ENCODE measurements at places on chromosomes 3 and 15.

GRCh38 chr3:99674086-99674789, 35.8 kb downstream of the COL8A1 start:
- no peak for DNase-seq

DNA sequence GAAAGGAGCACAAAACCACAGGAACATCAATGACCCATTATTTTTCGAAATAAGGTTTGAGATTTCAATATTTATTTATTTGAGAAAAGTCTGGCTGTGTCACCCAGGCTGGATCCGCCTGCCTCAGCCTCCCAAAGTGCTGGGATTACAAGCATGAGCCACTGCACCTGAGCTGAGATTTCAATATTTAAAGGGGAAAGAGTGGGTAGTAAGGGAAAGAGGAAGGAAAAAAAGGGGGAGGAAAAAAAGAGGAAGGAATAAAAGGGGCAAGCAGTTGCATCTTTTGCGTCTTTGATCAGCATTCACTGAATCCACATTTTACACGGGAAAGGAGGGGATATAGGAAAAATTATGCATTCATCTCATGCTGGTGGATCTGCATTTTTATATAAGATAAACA, 47.4 kb downstream of the ERICH6 start:
- DNase-seq = no peak

DNA sequence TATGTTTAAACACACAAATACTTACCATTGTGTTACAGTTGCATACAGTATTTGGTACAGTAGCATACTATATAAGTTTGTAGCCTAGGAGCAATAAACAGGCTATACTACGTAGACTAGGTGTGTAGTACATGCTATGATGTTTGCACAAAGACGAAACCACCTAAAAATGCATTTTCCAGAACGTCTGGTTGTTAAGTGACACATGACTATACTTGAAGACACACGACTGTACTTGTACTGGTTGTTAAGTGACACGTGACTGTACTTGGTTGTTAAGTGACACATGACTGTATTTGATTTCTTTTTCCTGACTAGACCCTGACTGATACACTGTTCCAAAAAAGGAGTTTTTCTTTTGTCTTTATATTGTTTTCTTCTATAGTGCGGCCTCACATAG, 34.1 kb downstream of the RAB8B start:
- DNase-seq = no peak

DNA sequence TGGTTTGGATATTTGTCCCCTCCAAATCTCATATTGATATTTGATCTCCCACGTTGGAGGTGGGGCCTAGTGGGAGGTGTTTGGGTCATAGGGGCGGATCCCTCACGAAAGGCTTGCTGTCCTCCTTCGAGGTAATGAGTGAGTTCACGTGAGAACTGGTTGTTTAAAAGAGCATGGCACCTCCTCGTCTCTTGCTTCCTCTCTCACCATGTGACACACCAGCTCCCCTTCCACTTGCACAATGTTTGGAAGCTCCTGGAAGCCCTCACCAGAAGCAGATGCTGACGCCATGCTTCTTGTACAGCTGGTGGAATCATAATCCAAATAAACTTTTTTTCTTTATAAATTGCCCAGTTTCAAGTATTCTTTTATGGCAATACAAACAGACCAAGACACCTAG, 38.6 kb downstream of the RFTN1 start:
- no peak for DNase-seq

GRCh38 chr15:59594493-59594942, 17.1 kb upstream of the GCNT3 start:
- no peak for DNase-seq

GRCh38 chr3:143594206-143594605, 254.1 kb downstream of the SLC9A9 start:
- no peak for DNase-seq

DNA sequence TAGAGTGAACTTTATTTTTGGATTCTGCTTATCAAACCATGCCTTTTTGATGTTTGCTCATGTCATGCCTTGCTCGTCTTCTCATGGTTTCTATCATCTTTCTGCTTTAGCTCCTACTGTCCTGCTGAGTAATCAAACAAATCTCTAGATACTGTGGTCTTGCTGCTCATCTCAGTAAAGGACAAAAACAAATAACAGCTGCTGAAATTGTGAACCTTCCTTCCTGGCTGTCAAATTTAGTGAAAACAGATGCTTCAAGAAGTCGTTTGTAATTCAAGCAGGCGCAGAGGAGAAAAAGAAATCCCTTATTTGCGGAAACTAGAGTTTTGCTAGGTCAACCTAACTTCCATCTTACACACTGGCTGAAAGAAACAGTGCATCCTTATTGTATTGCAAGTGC, 616.1 kb upstream of the ALCAM start:
- no peak for DNase-seq

DNA sequence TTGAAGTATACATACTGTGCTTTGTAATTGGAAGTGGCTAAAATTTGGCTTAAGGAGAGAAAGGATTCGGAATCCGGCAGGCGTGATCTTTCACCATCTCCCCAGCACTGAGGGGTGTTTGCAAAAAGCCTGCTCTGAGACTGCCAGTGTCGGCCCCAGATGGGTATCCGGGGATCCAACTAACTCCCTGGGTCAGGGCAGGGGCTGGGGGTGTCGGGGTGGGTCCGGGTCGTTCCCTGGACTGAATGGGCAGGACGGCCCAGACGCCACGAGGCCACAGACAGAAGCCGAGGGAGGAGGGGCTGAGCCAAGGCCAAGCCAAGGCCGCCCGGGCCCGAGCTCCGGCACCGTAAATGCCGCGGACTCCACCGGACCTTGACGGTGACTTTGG, 349 bp downstream of the PPIB start:
- no peak for DNase-seq

- no peak for DNase-seq
Observed at GRCh38 chr15:57403566-57404325, 27.4 kb downstream of the CGNL1 start.

GRCh38 chr3:147760941-147761340, 351.8 kb downstream of the ZIC1 start:
- no peak for DNase-seq

DNA sequence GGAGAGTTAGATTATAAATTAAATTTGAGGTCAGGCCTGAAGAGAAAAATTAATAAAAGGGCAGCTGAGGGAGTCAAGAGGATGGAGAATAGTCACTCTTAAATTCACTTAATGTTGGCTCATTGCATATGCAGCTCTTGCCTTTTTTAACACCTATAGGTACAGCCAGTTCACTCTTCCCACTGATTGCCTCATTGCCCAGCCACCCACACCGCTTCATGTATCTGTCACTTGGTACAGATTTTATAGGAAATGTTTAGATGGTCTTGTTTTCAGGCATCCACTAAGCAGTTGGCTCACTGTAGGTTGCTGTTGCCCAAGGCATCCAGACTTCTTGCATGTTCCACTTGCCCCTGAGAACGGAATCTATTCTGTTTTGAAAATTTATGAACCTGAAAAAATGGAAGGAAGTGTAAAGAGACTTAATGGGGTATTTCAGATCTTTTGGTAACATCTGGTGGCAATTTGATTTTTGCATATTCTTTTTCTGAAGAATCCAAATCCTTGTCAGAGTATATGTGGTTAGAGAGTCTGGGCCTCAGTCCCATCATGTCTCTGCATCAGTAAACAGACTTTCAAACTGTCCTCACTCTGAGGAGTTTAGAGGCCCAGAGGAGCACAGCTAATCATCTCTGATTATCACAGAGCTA, 151.9 kb downstream of the RBPMS2 start:
- DNase-seq = no peak

DNA sequence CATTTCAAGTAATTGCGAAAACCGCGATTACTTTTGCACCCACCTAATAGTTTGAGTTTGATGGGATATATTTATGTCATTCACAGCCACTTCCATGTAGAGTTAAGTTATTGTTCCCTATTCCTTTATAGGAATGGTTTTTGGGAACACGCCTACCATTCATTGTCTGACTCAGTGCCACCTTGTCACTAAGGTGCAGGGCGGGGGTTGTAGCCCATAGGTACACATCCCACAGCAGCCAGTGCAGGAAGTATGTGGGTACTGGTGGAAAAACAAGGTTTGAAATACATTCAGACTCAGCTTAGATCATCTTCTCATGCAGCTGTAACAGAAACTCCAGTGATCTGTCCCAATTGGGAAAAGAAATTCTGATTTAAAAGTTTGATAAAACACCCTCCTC, 48.2 kb upstream of the CFAP161 start:
- DNase-seq = no peak

- no peak for DNase-seq
Observed at GRCh38 chr15:41634072-41634626, 26.1 kb upstream of the MGA start.

DNA sequence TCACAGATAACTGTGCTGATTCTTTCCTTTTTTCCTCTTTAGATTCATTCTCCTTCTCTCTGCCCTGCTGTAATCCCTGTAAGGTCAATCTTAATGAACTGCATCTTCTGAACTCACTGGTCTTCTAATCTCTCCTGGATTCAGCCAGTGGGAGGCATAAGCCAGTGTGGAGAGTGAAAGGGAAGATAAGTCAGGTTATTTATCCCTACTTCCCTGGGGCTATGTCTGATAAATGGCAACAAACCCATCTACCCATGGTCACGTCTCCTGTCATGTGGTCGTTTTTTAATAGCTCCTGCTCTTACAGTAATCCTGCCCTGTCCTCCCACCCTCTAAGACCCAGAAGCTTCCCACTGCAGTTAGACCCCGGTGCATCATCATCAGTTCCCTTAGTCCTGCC, 199.6 kb upstream of the NAALADL2 start:
- no peak for DNase-seq

DNA sequence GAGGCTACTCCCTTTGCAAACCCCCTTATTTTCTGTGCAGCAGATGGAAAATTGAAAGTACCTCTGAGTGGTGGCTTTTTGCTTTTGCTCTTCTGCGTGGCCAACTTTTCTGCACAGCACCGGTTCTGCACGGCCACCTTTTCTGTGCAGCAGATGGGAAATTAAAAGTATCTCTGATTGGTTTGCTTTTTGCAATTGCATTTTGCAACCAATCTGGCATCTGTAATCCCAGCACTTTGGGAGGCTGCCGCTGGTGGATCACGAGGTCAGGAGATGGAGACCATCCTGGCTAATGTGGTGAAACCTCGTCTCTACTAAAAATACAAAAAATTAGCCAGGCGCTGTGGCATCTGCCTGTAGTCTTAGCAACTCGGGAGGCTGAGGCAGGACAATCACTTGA, 79.5 kb upstream of the CHMP2B start:
- no peak for DNase-seq

DNA sequence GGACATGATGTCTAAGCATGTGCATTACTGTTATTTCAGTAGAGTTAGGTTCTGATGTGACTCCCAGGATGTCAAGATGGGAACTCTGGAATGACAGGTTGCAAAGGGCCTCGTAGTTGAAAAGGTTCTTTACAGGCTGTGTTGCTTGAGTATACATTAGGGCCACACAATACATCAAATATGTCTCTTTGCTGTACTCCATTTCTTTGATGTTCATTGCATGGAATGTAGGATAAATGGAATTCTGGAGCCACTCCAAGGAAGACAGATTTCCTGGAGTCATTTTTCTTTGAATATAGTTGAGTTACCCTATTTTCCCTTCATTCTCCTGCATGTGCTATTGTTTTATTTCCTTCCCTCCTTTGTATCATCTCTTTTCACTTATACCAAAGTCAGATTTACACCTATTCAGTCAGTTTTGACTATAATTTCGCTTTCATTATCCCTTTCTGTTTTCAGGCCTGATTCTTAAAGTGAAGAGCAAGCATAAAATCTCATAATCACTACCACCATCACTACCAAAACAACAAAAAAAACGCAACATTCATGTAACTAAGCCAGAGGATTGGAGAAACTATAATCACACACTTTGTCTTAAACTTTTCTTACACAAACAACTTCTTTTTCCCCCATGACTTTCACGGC, 61.2 kb upstream of the PTX3 start:
- DNase-seq = no peak

GRCh38 chr3:58606693-58607092, 29.5 kb upstream of the FAM107A start:
- no peak for DNase-seq

GRCh38 chr3:42735019-42735418, 32.4 kb upstream of the HHATL start:
- DNase-seq = no peak

- no peak for DNase-seq
Observed at GRCh38 chr3:122694966-122695365, 14.3 kb downstream of the PARP14 start.

GRCh38 chr15:70415398-70415797, 317.7 kb upstream of the TLE3 start:
- DNase-seq = no peak

GRCh38 chr3:123723522-123724168, 138.8 kb upstream of the HACD2 start:
- DNase-seq = peak; percentile 70

- DNase-seq = no peak
Observed at GRCh38 chr3:97389936-97390335, 374.6 kb upstream of the ARL6 start.

GRCh38 chr3:108430540-108430939, 79.9 kb downstream of the MYH15 start:
- DNase-seq = no peak

- DNase-seq = no peak
Observed at GRCh38 chr15:77834276-77834990, 201.7 kb upstream of the LINGO1 start.

DNA sequence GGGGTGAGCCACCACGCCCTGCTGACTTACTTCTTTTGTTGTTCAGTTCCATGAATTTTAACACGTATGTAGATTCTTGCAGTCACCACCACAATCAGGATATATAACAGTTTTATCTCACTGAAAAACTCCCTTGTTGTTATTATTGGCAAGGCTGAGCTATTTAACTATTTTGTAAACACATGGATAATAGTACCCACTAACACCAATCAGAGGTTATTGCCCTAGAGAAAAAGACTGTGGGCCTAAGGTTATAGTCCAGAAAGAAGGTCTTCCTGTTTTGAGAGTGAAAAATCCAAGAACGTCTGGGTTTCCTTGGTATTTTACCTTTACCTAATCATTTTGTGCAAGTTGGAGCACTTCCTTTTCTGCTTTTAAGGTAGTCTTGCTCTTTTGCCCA, 9.5 kb downstream of the ZWILCH start:
- no peak for DNase-seq

- no peak for DNase-seq
Observed at GRCh38 chr3:197906850-197907187, 43.2 kb upstream of the RPL35A start.

DNA sequence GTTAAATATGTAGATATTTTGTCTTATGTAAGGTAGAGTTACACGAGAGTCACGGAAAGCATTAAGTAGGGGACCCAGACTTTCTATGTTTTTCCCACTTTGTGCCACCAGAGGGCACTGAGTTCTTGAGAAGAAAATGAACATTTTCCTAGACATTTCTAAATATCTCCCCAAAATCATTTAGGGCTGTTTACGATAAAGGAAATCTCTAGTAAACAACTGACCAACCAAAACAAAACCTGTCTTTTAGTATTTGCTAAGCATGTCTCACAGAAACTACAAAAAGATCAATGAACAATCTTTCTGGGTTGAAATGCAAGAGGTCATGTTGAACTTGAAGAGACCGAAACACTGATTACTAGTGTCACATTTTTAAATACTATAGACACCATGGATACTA, 16.1 kb downstream of the POU1F1 start:
- DNase-seq = peak; percentile 63

DNA sequence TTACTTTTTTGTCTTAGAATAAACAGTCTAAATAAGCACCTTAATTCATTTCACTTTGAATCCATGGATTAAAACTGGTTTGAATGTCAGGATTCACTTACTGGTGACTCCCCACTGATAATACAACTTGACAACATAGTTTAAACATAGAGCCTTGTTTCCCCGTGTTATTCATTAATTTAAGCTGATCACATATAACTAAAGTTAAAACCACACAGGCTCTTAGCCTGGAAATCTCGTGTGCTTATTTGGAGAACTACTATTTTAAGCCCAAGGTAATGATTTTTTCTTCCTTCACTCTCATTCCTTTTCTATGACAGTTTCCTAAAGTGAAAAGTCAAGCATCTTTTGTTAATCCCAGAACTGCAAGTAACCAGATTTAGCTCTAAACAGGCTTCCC, 64.2 kb downstream of the HACD2 start:
- no peak for DNase-seq

All from endothelial cell (in vitro differentiated cells).